GM12891 (cell line): ENCODE measurements at places on chromosomes 1 and 21.

DNA sequence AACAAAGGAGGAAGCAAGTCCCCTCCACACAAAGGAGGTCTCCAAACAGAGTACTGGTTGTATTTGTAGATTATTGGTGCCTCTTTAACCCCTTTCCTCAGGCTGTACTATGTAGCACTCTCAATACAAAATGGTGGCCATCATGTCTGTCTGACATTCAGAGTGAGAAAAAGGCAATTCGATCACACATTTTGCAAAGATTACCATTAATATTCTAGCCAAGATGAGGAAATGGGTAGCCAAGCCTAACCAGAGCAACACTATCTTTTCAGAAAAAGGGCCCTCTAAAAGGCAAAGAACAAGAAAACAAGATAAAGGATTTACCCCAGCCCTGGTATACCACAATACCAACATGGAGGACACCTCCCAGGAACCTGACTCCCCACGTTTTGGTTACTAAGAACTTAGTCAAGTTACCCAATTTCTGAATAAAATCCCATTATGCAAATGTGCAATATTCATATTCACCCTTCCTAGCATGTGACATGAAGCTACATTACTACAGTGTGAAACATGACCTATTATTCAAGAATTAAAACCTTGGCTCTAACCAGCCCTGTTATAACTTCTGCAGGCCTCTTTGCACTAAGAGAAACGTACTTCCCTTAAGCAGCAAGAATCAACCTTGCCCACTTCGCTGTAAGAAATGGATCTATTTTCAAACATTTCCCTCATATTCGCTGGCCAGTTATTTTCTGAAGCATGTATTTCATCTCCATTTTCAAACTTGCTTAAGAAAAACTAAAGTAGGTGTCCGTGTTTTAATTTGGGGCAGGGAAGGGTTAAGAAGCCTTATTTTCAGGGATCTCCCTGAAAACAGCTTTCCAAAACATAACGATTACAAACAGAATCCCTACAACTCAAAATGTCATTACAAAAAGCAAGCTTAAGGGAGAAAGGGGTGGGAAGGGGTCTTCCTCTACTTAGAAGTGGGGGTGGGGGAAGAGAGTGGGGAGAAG, 2.1 kb downstream of the KDM5B start:
- DNase-seq = no peak

DNA sequence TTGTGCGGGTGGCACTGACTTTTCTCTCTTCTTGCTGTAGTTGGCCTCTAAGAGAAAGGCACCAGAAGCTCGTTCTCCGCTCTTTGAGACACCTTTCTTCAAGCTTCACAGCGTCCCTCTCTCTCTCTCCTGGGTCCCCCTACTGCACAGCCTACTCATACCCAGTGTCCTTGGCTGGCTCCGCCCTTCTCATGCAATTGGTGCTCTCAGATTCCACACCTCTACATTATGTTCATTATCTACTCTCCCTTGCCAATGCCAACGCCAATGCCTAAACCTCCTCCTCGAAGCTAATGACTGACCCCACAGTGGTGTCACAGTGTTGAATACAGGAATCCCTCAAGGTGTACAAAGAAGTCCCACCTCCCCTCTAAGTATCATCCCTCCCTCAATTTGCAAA, 4.8 kb upstream of the DNAJC28 start:
- DNase-seq = no peak

GRCh38 chr1:40110389-40110788, 13.3 kb upstream of the PPT1 start:
- DNase-seq = no peak

- no peak for DNase-seq
Observed at GRCh38 chr1:58318157-58319005, 228.1 kb downstream of the OMA1 start.

- no peak for DNase-seq
Observed at GRCh38 chr1:194950584-194950983, 1657.7 kb downstream of the KCNT2 start.
